ENCODE measurements at places on chromosomes 3 and 15.

- peak; percentile 92 for DNase-seq
These were observed at the start of gene RBMS3 for GRCh38 chr3:29280404-29281093. Gene RBMS3, plus strand, starts transcription at chr3:29281071.

GRCh38 chr15:57060799-57061198, 142.4 kb downstream of the TCF12 start:
- no peak for DNase-seq

DNA sequence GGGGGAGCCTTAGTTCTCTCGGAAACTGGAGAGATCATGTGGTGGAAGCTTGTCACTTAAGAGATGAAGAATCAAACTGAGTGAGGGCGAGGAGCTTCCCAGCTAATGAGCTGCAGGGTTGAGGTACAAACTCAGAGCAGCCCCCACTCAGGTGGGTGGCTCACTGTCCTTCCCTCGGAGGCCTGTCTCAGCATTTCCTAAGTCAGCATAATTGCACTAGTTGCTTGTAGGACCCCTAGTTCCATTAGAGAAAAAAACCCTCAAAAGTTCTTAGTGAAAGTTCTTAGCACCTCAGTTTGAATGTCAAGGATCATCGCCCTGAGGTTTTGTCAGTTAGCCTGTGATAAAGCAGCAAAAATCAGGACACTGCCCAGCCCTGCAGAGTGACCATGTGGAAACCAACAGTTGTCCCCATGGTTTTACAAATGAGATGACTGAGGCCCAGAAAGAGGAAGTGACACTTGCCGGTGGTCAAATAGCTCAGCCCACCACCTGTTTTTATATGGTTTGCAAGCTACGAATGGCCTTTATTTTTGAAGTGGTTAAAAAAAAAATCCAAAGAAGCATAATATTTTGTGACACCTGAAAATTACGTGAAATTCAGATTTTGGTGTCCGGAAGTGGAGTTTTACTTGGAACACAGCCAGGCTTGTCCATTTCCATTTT, 11.9 kb downstream of the SMAD6 start:
- no peak for DNase-seq

DNA sequence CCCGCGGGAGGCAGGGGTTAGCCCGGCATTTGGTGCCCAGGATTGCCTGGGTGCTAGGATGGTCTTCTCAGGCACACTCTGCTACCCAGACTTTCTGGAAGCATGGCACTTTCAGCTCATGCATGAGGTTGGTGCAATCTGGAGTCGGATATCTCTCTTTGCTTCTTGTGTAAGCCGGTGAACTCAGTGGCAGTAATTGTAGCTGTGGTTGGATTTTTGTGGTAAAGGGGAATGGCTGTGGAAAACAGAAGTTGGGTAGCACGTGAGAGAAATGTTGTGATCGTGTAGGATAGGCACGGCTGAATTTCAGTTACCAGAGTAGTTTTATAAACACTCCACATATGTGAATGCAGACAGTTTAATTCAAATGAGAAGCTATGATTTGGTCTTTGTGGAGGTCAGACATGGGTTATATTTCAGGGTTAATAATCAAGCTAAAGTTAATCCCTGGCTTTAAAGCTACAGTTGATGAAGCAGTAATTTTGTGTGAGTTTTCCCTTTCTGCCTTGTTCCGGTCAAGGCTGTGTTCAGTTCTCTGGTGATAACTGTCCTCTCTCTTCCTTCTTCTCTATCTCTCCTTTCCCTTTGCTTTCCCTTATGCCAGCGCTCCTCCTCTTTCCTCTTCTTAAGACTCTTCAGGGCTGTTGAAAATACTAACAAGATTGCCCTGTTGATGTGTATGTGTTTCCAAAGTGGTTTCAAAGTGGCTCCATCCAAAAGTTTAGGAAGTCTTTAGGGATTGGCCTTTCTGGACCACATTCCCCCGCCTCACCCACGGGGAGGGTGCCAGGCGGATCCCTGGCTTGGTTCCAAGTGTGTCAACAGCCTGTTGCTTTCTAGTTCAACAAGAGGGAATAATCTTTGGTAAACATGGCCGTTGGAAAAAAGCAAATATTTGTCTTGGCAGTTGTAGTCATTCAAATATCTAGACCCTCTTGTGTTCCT, 404.6 kb upstream of the C2CD4B start:
- peak; percentile 69 for DNase-seq

DNA sequence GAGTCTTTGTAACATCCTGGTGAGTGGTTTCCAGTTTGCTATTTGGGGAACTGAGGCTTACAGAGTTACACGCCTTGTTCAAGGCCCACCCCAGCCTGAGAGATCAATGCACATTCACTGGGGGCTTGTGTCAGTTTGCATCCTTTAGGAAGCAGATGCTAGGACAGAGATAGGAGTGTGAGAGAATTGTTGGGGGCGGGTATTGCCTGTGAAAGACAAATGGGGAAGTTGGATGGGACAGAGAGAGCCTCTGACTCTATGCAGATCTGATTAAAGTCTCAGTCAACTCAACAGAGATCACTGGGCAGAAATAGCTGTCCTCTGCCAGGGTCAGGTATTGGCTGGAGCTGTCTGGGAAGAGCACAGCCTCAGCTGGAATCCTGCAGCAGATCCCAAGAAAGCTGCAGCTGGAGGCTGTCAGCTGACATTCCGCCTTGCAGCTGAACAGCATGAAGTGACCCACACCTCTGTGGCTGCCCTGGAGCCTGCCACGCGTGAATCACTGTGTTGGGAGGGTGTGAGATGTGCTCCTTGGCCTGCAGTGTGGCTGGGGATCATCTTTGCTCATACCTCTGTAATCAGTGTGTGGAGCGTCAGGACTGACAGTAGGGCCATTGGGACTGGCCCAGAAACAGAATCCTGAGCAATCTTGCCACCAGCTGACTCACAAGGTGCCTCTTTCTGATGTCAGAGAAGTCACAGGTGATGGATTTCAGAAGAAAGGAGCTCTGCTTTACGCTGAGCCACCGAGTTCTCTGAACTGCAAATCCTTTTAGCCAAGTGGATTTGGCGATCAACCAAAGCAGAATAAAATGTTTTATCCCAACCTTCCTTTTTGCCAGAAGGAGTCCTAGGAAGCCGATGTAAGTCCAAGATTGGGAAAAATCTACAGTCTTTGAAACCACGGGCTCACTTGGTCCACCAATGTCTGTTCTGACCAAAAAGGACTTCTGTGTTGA, 284.1 kb upstream of the LRRFIP2 start:
- peak; percentile 66 for DNase-seq

GRCh38 chr3:35675206-35675605, 35.9 kb downstream of the ARPP21 start:
- DNase-seq: no peak

GRCh38 chr3:132326251-132326650, 9.0 kb downstream of the ACP3 start:
- no peak for DNase-seq

DNA sequence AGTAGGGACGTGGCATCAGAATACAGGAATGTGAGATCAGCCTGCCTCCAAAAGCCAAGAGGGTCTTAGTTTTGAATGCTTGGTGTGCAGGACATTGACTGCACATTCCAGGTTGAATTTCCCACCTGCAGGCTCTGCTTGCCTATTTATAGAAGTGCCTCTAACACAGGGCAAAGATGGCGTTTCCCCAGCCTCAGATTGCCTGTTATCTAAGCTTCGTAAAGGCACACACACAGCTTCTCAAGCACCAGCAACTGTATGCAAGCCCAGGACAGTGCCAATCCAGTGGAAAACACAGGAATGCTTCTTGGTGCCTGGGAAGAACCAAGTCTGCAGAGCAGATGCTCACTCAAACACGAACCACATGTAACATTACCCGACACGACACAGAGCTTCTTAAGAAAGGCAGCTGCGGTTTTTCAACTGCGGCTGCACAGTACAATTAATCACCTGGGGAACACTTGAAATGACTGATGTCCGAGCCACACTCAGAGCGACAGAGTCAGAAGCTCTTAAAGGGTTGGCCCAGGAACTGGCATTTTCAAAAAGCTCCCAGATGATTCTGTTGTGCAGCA, 90.0 kb upstream of the ANKRD34C start:
- no peak for DNase-seq

DNA sequence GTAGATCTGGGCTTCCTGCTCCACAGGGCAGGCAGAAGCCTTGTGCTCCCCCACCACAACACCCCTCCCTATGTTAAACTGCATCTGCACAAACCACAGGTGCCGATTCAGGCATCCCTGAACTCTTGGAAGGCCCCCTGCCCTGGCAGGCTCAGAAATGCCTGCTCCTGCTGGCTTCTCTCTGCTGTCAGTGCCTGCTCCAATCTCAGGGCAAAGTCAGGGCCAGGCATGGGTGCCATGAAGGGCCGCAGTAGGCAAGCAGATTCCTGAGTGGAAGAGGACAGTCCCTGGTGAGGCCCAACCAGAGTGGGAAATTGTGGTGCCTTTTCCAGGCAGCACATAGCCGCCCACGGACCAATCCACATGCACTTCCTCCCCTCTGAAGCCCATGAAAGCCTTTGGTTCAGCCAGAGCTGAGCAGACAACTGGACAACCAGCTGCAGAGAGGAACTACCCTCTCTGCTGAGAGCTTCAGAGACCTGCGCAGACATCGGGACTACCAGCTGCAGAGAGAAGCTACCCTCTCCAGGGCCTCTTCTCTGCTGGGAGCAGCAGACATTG, 13.6 kb downstream of the PRR20G start:
- no peak for DNase-seq

DNA sequence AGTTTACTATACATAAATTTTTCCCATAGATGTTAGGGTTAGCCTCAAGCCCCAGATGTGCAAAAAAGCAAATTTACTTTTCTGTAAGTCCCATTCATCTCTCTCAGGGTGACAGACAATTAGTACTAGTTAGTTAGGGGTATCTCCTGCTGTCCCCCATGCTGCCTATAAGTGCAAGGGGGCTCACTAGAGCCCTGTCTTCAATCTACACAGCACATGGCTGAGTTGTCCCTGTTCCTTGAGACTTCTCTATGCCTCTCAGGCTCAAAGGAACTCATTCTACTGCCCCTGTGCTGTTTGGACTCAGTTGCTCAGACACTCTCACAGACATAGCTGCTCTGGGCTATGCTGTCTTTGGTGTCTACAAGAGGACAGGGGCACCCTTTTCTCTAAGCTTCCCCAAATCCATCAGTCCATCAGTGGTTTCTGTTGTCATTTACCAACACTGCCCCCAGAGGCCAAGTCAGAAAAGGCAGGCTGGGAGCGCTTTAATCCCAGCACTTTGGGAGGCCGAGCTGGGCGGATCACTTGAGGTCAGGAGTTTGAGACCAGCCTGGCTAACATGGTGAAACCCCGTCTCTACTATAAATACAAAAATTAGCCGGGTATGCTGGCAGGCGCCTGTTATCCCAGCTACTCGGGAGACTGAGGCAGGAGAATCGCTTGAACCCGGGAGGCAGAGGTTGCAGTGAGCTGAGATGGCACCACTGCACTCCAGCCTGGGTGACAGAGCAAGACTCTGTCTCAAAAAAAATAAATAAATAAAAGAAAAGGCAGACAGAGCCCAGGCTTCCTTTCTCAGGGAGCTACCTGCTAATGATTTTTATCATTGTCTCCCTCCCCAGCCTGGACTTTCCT, 31.4 kb upstream of the PRTG start:
- DNase-seq: peak; percentile 50

GRCh38 chr3:49017971-49018706, at the start of gene DALRD3:
Gene DALRD3, minus strand, starts transcription at chr3:49018580. Its CDS starts 16 bp downstream, at chr3:49018564.
- peak; percentile 69 for DNase-seq

DNA sequence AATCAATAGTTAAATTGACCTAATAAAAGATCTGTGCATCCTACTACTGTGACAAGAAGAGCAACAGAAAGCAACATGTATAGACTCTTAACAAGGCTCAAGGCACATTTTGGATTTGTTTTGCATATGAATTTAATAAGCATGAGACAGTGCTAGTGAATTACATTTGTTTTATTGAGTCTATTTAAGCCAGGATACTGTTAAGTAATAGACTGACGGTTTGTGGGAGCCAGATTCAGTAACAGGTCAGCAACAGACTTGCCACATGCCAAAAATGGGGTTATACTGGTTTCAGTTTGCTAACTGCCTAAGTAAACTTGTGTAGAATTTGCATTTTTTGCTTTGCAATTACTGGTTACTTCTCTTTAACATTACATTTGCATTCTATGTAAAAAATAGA, 54.0 kb downstream of the MBNL1 start:
- DNase-seq: no peak

DNA sequence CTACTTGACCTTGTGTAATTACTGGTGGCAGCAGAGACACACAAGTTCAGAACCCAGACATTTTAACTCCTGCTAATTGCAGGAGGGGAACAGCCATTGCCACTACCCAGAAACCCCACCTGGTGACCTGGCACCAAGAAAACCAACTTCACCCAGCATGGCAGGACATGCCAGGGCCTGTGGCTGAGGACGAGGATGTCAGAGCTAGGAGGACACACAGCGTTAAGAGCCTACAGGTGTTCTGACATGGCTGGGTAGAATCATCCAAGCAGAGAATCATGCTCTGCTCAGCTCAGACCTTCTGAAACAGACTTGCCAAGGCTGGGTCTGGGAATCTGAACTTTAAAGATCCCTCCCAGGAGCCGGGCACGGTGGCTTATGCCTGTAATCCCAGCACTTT, 11.7 kb upstream of the SPATA12 start:
- no peak for DNase-seq

DNA sequence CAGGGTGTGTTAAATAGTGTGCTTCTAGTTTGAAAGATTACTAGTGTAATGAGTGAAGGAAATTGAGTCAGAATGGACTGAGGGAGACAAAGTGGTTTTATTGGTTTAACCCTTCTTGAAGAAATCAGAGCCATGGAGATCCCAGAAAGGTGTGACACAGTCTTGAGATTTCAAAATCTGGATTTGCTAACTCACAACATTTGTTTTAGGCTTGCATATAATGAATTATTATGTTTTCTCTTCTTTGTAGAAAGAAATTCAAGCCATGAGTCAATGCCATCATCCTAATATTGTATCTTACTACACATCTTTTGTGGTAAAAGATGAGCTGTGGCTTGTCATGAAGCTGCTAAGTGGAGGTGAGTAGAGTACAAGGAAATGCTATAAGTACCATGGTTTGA, 25.1 kb downstream of the OXSR1 start:
- no peak for DNase-seq

GRCh38 chr3:134803051-134803505, 8.0 kb downstream of the EPHB1 start:
- no peak for DNase-seq

DNA sequence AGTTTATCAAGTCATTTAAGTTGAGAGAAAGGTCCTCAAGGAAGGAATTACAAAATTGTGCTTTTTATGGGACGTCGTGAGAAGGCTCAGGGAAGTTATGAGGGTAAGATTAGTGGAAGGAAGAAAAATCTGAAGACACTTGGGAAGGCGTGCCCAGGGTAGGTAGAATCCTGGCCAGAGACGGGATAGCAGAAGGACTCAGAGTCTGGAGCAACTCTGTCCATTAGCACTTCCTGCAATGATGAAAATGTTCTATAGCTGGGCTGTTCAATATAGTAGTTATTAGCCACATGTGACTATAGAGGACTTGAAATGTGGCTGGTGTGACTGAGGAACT, 271.0 kb upstream of the ZPLD1 start:
- DNase-seq: no peak

- DNase-seq: no peak
These were observed 74.0 kb upstream of the TTBK2 start for GRCh38 chr15:42994546-42994945.

- no peak for DNase-seq
These were observed 41.0 kb downstream of the STARD5 start for GRCh38 chr15:81282911-81283310.

- no peak for DNase-seq
These were observed 43.6 kb upstream of the CNOT10 start for GRCh38 chr3:32641356-32641755.
